SW 1271 (cell line): ENCODE measurements at places on chromosomes 7 and 10.
A peak's percentile ranks its signal among the peaks of the same experiment; 100 is the strongest.

- no peak for DNase-seq
Observed at GRCh38 chr7:158387546-158387891, 200.1 kb downstream of the PTPRN2 start.

GRCh38 chr7:51727441-51727840, 410.8 kb upstream of the COBL start:
- DNase-seq: no peak

DNA sequence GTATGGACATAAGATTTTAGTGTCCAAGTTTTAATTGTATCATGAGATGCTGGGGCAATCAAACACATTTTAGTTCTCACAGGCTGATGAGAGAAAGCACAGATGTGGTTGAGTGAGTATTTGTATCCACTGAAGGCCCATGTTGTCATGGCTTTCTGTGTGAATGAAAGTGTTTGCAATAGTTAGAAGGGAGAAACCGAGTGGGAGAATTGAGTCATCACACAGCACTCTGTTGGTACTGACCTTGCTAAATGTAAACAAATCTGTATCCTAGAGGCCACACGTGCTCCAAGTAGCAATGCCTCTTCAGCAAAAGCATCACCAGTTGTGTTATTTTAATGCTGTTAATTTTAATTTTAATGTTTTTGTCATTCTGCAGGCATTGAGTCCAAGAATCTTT, 121.2 kb downstream of the EMX2 start:
- DNase-seq: no peak

GRCh38 chr10:36788152-36788551, 337.2 kb upstream of the ANKRD30A start:
- DNase-seq: no peak

DNA sequence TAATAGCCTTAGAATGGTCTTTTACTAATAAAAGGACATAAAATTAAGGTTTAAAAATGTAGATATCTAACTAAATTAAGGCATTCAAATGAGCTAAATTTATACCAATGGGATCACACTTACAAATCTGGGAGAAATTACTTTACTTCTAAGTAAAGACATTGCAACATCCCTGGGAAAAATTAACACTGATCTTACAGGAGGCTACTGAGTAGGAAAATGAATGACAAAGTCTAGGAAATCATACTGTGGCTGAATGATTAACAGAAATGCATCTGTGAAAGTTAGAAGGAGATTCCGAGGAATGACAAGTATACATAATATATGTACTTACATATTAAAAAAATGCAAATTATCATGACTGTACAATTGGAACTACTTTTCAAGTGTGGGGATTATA, 38.3 kb downstream of the CACNA2D1 start:
- DNase-seq: no peak

DNA sequence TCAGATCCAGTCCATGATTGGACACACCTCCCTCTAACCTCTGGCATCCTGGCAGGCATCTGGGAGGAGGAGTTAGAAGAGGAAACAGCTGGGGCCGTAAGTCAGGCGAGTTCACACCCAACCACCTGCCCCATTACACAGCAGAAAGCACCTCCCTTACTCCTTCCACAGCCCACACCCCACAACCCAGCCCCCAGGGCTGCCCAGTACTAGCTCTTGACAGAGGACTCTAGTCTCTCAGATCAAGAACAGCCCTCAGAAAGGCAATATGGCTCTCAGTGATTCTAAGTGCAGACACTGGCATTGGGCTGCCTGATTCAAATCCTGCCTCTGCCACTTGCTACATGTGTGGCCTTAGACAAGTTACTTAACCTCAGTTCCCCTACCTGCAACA, 34.1 kb downstream of the KCNMA1 start:
- no peak for DNase-seq

GRCh38 chr10:68271196-68271882, 39.4 kb upstream of the ATOH7 start:
- DNase-seq: no peak

- DNase-seq: no peak
Observed at GRCh38 chr7:22372863-22373262, 15.9 kb upstream of the RAPGEF5 start.

- no peak for DNase-seq
Observed at GRCh38 chr7:82443036-82443546, 486 bp downstream of the CACNA2D1 start.

GRCh38 chr10:31599626-31600504, 280.8 kb downstream of the ZEB1 start:
- no peak for DNase-seq

- no peak for DNase-seq
Observed at GRCh38 chr7:133354546-133355324, 101.9 kb downstream of the EXOC4 start.

DNA sequence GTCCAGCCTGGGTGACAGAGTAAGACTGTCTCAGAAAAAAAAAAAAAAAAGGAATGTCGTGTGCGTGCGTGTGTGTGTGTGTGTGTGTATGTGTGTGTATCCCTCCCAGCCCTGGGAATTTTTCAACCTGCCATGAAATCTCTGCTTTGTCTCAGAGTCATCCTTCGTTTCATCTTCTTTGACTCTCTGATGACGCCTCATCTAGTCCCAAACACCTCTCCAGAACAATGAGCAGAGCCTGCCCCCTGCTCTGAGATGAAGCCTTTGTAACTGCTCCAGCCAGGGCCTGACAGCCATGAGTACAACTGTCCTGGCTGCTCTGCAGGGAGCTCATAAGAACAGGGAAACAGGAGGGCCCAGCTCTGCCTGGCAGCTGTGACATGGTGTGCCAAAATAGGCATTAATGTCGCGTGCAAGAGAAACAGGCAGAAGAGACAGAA, 149.5 kb downstream of the FAM107B start:
- no peak for DNase-seq

DNA sequence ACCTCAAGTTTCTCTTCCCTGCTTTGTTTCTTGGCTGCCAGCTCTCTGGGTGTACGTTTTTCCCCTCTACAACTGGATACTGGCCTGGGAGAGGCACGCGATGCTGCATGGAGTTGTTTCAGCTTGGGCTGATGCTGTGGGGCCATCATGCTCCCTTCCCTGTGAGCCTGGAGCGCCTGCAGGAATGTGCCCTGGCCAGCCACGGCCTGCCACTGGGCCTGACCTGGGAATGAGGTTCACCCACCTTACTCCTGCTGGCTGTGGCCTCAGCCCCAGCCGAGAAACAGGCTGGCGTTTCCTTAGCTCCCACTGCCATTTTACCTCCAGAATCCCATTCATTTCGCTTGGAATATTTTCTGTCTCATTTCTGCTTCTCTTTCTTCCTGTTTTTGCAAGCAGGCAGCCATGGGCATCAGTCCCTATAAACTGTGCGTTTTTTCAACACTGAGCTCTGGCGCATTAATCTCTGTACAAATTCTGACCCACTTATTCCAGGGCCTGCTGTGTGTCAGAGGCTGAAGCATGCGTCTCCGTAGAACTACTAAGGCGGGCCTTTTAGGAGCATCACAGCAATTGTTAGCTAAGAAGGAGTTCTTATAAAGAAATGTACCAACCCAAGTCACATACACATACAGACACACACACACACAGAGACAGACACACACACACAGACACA, 57.9 kb downstream of the GATA3 start:
- no peak for DNase-seq

- no peak for DNase-seq
Observed at GRCh38 chr10:118966076-118966849, 63.3 kb upstream of the NANOS1 start.

- DNase-seq: no peak
Observed at GRCh38 chr10:29751240-29751639, 116.5 kb upstream of the SVIL start.

- no peak for DNase-seq
Observed at GRCh38 chr10:100788002-100788903, 42.9 kb downstream of the PAX2 start.

GRCh38 chr7:101678658-101679057, 49.6 kb upstream of the MYL10 start:
- DNase-seq: no peak

DNA sequence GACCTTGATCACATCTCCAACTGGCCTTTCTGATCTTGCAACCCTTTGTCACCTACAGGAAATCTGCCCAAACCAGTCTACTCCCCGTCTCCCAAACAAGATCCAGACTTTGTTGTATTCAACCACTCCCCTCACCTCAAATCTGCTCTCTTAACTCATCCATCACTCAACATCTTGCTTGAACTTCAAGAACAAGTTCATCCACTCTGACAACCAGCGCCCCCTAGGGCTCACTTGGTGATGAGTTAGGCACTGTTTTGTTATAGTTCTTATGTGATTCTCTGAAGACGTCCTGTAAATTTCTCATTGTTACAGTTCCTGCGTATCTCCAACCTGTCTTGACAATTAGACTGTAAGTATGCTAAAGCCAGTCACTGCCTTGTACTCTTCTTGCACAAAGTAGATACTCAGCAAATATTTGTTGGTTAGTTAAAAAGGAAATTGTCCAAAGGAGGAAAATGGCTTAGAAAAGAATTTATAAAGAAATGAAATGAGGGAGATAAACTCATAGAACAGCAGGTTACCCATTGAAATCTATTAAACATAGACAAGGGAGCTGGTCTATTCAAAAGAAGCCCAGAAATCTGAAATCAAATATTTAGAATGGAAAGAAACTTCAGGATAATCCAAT, 5.3 kb downstream of the FRMD4A start:
- DNase-seq: peak; percentile 1

DNA sequence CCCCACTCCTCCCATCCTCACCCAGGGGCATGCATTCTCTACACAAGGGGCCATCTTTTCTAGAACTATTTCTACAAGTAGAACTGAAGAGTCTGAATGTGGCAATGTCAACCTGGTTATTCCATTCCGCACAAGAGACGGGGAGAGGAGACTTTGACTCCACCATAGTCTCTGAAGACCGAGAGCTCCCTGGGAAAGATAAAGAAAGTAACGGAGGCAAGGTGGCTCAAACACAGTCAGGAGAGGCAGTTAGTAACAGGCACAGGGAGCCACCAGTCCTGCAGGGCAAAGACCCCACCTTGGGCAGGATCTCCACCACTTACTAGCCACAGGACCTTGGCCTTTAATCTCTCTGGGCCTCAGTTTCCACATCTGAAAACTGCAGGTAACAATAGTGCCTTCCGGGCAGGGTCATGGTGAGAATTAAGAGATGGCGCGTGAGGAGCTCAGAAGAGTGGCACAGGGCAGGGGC, 100.3 kb downstream of the TNS3 start:
- DNase-seq: no peak

DNA sequence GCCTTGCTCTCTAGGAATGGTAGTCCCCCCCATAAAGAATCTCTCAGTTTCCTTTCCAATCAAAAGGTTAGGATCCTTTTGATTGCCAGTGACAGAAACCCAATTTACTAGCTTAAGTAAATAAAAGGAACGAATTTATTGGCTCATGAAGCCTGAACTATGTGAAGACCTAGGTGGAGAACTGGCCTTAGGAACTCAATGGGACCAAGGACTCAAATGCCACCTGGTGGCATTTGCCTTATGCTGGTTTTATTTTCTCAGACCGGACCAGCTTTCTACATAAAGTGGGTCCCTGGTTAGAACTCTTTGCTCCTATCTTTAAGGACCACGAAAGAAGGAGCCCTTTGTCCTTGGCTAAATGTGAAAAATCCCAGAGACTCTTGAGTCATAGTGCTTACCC, 25.4 kb downstream of the CFTR start:
- no peak for DNase-seq

GRCh38 chr7:71793251-71793650, 618.9 kb downstream of the CALN1 start:
- DNase-seq: no peak

GRCh38 chr10:31124852-31125251, 93.2 kb upstream of the ZNF438 start:
- DNase-seq: no peak

GRCh38 chr10:52129410-52130178, 184.5 kb upstream of the DKK1 start:
- DNase-seq: no peak

DNA sequence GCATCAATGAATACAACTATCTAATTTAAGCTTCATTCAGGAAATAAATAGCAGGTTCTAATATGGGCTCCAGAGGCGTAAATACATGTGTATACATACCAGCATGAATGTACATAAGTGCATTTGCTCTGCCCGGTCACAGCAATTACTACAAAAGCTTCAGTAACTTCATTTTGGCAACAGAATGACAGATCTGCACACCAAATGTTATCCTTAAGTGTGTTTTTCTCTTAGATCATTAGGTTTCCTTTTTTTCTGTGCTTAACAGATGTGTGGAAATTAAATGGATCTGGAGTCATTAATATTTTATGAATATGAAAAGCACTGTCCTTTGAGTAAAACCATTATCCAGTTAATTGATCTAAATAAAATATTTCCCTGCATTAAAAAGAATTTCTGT, 159.0 kb upstream of the MEOX2 start:
- no peak for DNase-seq

- DNase-seq: no peak
Observed at GRCh38 chr10:122577311-122577885, 16.8 kb downstream of the DMBT1 start.

GRCh38 chr7:40800771-40801170, 666.0 kb downstream of the SUGCT start:
- DNase-seq: no peak

- DNase-seq: no peak
Observed at GRCh38 chr7:89887489-89887888, 266.8 kb upstream of the STEAP1 start.

GRCh38 chr10:59104186-59104585, 72.3 kb upstream of the PHYHIPL start:
- DNase-seq: no peak

DNA sequence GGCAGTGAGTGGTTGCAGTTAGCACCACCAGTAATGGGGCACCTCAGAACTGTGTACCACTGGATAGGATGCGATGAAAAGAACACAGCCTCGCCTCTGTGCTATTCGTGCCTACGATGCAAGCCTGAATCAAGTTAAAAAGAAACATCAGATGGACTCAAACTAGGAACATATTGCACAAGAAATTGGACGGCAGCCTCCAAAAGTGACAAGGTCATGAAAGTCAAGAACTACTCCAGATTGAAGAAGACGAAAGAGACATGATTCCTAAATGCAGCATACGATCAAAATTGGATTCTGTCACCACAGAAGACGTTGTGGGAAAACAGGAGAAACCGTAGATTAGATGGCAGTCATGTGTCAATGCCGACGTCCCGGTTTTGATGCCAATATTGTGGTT, 648.1 kb upstream of the FOXK1 start:
- DNase-seq: no peak

DNA sequence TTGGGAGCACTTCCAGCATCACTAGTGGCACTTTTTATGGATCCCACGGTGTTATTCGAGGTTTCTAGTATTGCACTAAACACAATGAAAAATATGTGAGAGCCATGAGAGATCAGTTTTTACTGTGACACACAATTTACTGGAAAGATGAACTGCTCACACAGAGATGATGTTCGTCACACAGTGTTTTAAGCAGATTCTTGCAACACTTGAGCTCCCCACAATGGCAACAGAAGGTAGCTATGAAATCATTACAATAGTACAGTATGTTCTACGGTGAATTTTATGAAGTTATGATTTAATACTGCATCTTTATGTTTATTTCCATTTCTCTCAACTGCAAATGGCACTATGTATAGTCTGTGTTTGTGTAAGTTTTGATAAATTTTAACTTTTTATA, 27.4 kb upstream of the ENTPD1 start:
- DNase-seq: no peak

DNA sequence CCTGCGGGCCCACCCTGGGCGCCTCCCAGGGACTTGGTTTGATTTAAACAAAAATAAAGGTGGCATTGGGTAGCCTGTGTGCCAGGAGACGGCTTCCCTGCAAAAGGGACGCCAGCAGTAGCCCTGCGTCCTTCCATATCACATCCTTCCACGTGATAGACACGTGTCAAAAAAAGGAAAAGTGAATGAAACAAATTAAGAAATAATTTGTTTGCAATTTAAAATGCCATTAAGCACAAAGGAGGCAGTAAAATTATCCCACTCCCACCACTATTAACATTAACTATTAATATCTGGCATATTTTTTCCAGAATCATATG, 7.6 kb downstream of the TACR2 start:
- DNase-seq: no peak
